ENCODE measurements at places on chromosomes 2 and 18.
A peak's percentile ranks its signal among the peaks of the same experiment; 100 is the strongest.

DNA sequence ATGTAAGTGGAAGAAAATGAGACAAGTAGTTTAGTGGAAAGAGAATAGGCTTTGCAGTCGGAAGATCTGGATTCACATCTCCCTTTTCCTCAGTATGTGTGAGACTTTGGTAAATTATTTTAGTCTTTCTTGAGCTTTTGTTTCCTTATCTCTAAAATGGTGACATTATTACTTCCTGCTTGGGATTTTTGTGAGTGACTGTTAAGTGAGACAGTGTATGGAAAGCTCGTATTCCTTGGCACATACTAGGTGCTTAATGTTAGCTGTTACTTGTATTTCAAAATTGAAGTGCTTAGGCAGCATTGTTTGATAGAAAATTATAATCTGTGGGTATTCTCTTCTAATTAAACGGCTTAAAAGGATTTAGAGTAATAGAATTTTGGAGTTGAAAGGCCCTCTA is 2.0 kb downstream of the ZNF638 start:
- no peak for DNase-seq

DNA sequence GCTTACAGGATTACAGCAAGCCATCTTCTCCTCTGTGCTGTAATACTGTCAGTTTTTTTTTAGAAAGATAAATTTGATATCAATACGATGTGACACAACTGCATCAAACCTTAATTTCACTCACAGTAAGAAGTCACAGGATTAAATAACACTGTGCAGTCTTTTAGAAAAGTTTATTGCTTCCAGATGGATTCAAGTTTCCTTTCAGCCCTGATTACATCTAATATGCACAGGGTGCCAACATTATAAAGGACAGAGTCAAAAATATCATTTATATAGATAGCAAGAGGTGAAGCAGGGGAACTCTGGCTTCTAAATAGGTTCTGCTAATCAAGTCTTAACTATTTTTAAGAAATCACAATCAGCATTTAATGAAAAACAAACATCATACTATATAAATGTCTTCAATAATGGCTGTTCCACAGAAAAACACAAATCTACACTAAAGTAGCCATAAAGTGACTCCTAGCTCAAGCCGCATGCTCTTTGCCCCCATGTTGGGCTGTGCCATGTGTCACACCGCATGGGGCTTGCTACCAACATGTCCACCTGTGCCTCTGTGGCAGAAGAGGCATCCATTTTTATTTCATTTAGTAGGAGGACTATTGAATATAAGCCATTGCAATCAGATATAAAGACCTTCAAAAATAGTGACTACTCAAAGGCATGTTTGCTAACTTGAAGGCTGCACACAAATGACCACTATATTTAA is 35.0 kb downstream of the CERKL start:
- no peak for DNase-seq

- no peak for DNase-seq
Observed at GRCh38 chr2:57333221-57333620, 713.4 kb upstream of the VRK2 start.

DNA sequence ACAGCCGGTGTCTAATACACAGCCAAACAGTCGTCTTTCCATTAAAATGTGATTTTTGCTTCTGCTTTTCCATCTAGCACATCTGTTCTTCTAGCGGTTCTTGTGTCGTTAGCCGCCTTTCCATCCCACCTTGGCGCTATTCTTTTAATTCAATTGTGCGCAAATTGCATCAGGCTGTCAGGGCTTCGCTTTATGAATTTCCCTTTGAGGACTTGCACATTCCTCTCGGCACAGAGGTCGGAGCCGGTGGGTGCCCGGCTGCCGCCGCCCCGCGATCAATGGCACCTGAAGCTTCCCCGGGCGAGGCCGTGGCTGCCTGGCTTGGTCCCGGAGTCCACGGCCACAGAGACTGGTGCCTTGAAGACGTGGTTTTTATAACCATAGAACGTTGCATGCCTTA is 33.9 kb upstream of the TSPYL6 start:
- DNase-seq: no peak

- no peak for DNase-seq
Observed at GRCh38 chr2:128745946-128746345, 427.3 kb upstream of the HS6ST1 start.

GRCh38 chr18:64718808-64719207 is 569.9 kb upstream of the LINC00305 start:
- no peak for DNase-seq

DNA sequence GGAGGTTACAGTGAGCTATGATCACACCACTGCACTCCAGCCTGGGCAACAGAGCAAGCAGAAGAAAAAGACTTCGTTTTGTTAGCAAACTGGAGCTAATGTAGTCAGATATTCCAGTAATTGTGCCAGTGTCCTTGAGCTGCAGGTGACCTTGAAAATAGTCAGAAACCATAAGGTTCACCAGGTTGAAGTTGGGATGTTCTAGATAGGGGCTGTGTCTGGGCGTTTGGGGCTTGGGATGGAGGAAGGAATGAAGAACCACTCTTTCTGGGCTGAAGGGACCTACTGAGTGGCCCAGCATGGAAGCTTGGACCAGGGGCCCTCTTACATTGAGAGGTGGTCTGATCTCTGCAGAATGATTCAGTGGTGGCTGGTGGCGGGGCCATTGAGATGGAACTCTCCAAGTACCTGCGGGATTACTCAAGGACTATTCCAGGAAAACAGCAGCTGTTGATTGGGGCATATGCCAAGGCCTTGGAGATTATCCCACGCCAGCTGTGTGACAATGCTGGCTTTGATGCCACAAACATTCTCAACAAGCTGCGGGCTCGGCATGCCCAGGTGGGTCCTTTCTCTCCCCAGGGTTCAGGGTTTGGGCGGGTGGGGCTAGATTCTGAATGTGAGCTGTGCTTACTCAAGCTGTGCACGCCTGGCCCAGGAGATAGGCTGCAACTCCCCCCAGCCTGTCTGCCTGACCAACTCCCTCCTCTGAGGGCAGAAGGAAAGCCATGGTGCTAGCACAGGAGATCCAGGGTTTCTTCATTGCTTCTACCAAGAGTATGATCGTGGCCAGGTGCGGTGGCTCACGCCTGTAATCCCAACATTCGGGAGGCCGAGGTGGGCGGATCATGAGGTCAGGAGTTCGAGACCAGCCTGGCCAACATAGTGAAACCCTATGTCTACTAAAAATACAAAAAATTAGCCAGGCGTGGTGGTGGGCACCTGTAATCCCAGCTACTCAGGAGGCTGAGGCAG is 17.1 kb downstream of the CCT7 start:
- no peak for DNase-seq

DNA sequence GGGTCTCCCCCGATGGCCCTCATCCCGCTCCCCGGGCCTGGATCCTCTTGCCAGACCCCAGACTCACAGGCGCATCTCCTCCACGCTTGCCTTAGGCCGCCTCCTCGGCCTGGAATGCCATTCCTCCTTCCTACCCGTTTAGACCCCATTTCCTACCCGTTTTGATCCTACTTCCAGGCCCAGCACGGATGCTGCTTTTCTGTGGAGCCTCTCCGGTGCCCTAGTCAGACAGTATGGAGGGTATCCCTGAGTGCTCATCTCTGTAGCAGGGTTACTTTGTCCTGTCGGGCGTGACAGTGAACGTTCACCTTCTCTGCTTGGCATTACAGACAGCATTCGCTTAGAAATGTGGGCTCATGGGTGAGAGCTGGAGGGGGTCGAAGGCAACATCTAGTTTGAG is 9.3 kb downstream of the TOGARAM2 start:
- DNase-seq: no peak

DNA sequence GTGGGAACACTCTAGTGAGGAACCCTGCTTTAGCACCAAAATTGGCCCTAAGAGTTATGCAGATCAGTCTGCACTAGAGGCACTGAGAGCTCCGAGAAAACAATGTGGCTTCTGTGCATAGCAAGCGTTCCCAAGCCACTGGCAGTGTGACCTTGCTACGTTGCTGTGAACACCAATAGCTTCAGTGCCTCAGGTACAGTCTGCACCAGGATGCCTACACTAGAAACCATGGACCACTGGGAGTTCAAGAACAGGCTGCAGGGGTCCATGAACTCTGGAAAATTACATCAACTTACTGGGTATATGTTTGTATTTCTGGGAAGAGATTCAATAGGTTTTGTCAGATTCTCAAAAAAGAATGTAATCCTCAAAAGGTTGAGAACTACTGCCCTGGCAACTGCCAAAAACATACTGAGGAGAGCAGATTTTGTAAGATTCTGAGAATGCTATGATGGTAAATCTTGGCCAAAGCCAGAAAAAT is 18.3 kb upstream of the SP3 start:
- no peak for DNase-seq

DNA sequence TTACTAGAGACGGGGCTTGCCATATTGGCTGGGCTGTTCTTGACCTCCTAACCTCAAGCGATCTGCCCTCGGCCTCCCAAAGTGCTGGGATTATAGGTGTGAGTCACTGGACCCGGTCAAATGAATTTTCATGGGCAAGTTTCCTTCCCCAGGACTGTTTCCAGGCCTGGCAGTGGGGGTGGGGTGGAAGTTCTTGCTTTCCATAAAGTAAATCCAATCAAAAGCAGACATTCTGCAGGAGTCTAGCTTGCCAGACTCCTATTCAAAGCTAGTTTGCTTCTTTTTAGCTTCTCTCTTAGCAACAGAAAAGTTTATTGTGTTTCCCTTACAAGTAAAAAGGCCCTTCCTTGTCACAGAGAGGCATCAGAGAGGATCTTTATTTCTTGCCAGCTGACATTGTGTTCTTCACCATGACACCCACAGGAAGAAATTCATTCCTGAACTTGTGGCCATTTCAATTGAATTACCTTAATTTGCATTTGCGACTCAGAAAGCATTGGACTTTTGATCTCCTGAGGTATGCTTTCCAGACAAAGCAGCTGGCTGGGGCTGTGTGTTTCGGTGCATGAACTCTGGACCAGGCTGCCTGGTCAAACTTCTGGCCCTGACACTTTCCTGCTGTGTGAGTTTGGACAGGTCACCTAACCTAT is 37.9 kb downstream of the LYPD1 start:
- no peak for DNase-seq

DNA sequence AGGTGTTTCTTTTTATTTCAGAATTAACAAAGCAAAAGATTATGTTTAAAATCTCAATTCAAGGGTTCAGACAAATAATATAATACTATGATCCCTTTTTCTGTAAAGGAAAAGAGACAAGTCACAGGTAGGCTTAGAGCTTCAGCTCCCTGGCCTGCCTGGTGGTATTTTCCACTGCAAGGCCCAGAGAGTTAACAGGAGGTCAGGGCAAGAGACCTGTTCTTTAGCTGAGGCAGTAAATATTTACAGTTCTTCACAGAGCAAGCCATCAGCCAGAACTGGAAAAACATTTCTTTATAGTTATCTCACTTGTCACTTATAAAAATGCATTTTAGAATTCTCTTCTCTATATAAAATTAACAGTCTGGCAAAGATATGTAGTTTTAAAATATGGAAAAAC is 70.1 kb downstream of the EPG5 start:
- no peak for DNase-seq

GRCh38 chr2:233563663-233564430 is 2.7 kb downstream of the USP40 start:
- DNase-seq: no peak

DNA sequence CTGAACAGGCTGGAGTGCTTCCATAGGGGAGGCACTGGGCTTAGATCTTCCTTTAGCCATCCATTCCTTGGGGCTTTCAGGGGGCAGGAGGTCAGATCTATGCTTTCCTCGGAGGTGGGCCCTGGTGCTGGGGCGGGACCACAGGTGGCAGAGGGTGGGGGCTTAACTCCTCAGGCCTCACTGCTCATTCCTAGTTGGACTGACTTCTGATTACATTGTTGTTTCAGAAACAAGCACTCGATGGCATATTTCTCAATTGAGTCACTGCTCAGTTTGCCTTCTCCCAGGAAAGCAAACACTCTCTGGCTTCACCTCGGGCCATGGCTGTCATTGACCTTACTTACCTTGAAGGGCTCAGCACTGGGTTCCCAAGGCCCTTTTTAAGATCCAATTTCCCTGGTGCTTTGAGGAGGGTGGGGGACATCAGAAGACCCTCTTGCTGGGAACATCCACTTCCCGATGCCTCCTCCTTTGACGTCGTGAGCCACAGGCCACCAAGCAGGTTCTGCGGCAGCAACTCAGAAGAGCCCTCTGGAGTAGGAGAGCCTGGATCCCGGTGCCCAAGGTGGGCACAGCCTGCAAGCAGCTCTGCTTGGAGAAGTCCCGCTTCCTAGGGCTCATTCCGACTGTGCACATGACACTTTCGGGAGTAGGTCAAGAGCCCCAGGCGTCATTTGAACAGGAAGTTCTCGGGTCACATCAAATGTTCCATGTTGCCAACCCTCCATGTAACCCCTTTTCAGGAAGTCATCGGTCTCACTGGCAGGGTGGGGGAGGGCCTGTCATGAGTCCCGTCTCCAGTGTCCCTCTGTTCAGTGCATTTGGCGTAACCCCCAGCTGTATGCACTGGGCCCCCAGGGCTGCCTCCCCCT is 40.6 kb downstream of the SDC1 start:
- no peak for DNase-seq

DNA sequence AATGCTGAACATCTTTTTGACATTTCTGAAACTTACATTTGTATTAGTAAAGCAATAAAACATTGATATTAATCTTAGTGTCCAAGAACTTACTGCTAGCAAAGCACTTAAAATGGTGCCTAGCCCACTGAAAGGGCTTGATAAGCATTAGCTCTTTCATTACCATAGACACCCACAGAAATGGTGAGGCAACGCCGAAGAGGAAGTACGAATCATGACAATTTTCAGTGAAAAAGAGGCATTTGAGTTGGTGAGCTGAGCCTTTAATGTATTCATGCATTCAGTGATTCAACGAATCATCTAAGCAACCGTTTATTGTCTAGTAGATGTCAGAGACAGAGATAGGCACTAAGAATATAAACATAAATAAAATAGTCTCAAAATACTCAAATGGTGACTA is 101.1 kb downstream of the PIGN start:
- peak; percentile 10 for DNase-seq

DNA sequence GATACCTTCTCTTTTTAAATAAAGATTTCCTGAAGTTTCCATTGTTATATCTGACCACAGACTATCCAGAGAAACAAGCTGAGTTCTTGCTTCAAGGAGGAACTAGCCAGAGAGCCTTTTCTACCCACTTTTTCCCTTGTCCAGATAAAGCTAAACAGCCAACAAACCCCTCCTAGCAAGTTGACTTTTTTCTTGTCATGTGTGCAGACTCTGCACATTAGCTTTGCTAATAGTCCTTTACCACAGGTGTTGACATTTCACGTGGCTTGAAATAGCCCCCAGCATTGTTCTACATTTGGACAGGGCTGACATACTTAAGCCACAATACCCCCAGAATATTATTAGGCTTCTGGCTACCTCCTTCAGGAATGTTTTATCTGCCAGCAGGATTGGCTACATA is 40.7 kb downstream of the PCBP1 start:
- DNase-seq: no peak

GRCh38 chr2:86037141-86037794 is 68.4 kb downstream of the POLR1A start:
- peak; percentile 84 for DNase-seq

GRCh38 chr2:146523196-146523595 is 1321.6 kb upstream of the ACVR2A start:
- DNase-seq: no peak

DNA sequence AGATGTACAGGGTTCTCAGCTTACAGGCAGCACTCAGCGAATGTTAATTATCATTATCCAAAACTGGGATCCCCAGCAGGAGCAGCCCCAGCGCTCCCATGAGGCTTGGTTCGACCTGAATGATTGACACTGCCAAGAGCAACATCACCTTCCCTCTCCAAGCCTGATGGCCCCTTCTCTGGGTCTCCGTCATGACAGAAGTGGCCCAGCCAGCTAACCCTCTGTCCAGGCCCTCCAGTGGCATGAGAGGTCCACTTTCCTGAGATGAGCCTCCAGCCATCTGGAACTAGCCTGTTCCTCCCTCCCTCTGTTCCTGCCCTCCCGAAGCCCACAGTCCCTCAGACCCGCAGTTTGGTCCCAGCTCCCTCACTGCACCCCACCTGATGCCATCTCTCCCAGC is 97.0 kb upstream of the RAB6C start:
- no peak for DNase-seq
